ENCODE measurements at places on chromosomes 3 and 15.

DNA sequence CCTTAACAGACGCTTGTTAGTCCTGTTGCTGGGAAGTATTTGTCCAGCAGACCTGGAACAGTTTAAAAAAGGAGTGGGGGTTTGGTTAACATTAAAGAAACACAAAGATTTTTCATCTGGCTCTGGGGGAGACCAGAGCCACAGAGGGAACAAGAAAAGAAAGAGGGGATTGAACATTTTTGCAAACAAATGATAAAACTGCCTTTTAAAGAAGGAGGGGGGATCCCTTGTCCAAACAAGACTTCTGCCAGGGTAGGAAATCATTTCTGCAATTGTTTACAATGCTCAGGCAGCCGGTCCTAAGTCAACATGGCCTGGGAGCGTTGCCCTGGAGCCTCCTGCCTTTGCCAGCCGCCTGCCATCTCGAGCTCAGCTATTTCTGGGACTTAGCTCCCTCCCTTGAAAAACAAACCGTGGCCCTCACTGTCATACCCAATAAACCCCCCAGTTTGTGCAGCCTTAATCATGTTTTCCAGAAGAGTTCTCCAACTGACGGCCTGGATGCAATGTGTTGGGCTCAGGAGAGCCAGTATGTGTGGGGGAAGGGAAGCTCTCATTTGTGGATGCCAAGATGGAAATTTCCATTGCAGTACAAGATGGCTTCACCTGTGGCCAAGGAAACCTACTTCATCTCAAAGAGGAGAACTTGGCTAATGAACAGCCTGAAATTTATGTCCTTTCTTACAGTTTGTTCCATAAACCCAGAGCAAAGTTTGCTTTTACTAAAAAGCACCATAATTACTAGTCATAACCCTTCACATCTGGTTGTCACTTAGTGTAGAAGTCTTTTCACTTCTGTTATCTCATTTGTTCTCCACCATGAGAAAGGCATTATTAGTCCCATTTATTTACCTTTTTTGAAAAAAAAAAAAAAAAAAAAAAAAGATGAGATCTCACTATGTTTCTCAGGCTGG lies 75.9 kb upstream of the RNU6-1 start:
- DNase-seq = peak; percentile 12

GRCh38 chr3:169299889-169300288 lies 363.6 kb downstream of the MECOM start:
- DNase-seq = no peak

DNA sequence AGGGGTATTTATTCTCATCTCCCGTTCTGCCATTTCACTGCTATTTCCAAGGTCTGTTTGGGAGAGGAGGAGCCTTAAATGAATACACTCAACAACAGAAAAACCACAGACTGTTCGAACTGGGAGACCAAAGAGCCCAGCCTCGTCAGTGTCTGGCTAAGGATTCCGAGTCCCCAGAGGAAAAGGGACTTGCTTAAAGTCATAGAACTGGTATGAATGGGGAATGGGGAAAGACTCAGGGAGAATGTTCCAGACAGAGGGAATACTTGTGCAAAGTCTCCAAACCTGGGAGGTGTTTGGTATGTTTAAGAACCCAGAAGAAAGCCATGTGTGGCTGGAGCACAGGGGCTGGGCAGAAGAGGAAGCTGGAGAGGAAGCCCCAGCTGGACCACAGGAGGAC lies 46.9 kb downstream of the FAM43A start:
- DNase-seq = no peak

DNA sequence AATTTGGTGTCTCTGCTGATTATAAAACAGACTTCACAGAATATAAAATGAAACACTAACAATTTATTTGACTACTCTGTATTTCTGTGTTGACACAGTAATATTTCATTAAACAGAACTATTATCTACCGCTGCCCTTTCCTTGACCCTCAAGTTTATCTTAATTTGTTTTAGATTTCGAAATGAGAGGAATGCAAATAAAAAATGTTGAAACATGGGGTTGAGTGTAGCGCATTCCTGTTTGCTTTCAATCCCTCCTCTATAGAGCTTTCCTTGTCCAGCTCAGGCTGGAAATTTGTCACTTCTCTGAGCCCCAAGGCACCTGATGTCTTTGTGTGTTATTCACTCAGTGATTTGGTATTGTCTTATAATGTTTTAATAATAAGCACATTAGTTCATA lies 550.2 kb downstream of the ZBBX start:
- no peak for DNase-seq

- no peak for DNase-seq
These were observed 138.3 kb downstream of the P3H2 start for GRCh38 chr3:189982321-189982945.

DNA sequence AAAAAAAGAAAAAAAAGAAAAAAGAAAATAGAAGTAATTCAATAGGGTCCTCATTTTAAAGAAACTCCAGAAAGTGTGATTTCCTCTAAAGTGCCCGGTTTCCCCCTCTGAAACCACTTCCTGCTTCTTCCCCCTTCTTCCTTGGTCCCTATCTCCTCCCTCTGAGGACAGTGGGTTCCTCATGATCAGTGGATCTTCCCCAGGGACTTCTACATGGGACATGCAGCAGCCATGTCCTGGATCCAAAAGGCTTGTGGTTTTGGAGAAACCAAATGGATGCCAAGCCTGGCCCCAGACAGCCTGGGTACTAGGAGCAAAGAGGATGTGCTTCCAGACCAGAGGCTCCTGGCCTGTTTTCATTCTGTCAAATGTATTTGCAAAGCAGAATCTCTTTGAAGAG lies 26.6 kb upstream of the SMAD6 start:
- DNase-seq = no peak

DNA sequence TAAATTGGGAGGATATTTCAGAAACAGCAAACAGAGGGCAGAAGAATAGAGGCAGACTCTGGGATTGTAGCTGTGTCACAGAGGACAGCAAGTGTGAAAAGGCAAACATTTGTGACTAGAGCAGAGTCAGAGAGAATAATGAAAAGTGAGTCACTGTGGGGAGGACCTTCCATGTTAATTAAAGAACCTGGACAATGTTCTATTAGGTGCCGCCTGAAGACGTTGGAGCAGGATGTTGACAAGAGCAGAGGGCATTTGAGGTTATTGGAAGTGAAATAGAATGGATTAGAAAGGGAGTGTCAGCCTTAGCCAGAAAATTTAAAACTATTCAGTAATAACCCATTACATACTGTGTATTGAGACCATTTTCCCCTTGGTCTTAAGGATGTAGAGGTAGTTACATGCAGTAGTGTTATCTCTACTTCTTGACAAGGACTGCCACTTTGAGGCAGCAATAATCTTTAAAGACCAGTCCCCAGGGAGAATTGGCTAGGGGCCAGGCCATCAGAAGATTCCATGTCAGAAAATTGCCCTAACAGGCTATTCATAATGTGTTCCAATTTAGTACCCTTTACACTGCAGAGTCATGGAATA lies 5.8 kb downstream of the ACKR2 start:
- DNase-seq = no peak

DNA sequence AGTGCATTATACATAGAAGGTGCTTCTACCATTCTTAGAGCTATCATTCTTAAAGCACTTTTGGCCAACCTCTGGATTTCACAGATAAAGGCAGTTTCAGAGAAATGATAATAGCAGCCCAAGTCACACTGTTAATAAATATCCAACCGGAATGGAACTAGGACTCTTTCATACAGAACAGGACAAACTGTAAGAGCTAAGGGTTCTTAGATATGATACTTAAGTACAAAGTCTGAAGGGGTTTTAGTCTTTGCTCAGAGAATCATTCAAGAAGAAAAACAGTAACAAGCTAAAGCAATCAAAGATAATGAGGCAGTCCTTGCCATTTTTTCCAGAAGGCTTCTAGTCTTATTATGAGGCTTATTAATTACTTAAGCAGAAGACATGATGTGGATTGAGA lies 239.0 kb downstream of the ERC2 start:
- DNase-seq = no peak

DNA sequence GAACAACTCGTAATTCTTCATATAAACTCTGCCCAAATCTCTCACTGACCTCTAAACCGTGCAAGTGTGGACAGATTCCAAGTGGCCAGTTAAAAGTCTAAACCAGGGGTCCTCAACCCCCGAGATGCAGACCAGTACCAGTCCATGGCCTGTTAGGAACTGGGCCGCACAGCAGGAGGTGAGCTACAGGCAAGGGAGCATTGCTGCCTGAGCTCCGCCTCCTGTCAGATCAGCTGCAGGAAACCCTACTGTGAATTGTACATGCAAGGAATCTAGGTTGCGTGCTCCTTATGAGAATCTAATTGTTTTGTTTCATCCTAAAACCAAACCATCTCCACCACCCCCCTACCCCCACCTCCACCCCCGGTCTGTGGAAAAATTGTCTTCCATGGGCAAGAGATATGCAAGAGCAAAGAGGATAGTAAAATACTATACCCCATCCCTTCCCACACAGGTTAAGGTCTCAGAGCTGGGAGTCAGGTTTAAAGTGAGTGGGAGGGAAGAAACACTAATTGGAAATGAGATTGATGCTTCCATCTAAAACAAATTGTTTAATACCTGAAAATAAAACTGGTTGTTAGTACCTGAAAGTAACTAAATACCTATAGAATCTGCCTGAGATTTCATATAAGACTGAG lies 54.0 kb downstream of the POLQ start:
- no peak for DNase-seq

- DNase-seq = no peak
These were observed 420.9 kb upstream of the NECTIN3 start for GRCh38 chr3:110650741-110651140.

GRCh38 chr3:172402090-172402489 lies 46.2 kb downstream of the GHSR start:
- no peak for DNase-seq

GRCh38 chr3:16300881-16301359 lies 35.9 kb downstream of the OXNAD1 start:
- DNase-seq = no peak

DNA sequence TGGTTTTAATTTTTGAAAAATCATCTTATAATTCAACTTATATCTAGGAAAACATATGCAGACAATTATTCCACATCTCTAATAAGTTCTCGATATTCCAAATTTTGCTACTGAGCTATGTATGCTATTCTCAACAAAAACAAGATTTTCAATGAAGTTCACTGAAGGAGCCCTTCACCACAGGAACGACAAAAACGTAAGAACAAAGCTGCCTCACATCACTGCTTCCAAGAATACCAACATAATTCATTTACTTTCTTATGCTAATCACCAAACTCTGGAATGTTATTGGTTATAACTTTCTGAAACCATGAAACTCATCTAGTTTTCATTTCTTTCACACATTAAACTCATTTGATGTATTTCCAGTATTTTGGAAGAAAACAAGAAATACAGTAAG lies 49.7 kb downstream of the GNB4 start:
- DNase-seq = no peak

- no peak for DNase-seq
These were observed 12.1 kb upstream of the ARID3B start for GRCh38 chr15:74528876-74529275.

GRCh38 chr3:133744241-133744640 lies 2.0 kb upstream of the TF start:
- DNase-seq = no peak

- no peak for DNase-seq
These were observed 389.5 kb downstream of the LRTM1 start for GRCh38 chr3:54538346-54538745.

GRCh38 chr3:22585911-22586310 lies 617.2 kb upstream of the UBE2E2 start:
- no peak for DNase-seq

DNA sequence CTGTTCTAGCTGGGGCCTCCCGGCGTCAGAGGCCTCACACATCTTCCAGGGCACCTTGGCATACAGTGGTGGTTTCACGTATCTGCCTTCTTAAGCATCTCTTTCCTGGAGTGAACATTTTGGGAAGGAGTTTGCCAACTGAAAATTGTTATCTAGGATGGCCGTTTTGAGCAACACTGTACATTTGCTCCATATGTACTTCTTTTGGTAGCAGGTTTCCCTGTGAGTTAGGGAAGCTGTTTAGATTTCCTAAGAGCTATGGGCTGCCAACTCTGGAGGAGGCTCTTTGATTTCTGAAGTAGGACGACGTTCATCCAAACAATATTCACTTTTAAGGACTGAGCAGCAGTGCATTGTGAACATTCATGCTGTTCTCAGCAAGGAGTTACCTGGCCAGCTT lies 665.9 kb downstream of the SQOR start:
- DNase-seq = no peak

GRCh38 chr3:121914081-121914998 lies 20.1 kb downstream of the SLC15A2 start:
- no peak for DNase-seq

DNA sequence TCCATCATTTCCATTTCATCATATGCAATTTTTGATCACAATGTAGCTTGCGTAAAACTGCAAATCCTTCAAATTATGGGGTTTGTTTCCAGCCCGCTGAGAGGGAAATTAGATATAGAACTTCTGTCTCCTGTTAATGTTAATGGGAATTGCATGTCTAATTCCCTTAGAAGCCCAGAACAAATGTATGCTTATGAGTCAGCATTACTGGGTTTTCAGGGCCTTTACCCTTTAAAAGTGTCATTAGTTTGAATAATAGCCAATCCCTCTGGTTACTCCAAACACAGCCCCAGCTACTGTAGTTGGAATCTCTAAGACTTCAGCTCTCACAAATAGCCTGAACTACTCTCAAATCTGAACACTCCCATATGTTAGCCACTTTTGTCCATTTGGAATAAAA lies 439.4 kb downstream of the C3orf38 start:
- DNase-seq = peak; percentile 17

DNA sequence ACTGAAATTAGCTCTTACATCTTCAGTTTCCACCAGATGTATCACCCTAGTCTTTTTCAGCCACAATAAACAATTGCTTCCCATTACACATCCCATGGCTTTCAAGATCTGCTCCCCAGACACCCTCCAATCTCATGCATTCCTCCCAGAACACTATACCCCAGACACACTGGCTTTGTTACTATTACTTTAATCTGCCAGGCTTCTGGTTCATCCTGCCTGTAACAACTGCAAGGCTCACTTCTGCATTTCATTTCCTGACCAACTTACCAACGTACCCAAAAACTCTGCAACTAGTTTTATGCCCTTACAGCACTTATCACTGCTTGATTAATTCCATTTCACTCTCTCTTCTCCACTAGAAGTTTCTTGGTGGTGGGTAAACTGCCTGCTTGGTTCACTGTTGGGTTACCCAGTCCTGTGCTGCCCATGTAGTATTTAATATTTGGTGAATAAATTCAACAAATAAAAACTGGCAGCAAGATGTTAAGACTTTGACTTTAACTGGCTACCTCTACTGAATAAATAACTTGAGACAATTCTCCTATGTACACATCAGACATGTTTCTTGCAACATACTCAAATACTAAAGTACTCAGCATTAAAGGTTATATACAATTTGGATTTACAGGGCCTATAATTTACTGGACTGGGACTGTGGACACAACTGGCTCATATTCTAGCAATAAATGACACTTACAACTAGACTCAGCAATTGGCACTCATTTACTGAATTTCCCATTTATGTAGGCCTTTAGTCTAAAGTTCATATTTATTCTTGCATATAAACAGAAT lies 2.7 kb downstream of the RPL22L1 start:
- DNase-seq = no peak

GRCh38 chr3:63876260-63876659 lies 12.6 kb downstream of the ATXN7 start:
- no peak for DNase-seq

- DNase-seq = no peak
These were observed 10.6 kb downstream of the ACAA1 start for GRCh38 chr3:38126121-38126892.
